Occipital lobe (tissue), 3 donors: ENCODE measurements at places on chromosomes 16 and 17.

DNA sequence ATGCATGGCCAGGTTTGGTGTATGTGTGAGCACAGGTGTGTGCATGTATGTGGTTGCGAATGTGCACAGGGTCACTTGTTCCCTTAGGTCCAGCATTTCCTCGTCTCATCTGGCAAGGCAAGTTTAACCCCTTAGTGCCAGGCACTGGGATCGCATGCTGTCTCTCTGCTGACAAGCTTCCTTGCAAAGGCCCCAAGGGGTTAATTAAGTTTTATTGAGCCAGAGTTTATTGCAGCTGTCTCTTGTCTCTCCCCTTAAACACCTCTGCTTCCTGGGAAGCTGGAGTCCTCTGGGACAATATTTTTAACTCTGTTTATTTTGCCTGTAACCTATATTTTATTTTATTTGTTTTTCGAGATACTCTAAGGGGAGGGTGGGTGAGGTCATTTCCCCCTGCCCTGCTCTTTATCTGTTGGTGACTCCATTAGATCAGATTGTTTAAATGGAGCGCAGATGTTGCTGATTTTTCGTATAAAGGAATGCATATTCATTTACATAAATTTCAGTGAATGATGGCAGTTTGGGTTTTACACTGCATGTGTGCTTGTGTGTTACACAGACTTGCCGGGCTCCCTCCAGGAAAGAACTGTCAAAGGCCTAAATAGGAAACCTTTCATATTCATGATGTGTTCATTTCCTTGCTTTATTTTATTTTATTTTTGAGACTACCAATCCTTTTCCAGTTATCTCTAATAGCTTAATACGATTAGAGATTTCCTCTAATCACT lies 99.7 kb downstream of the CBLN1 start:
- no peak for DNase-seq

DNA sequence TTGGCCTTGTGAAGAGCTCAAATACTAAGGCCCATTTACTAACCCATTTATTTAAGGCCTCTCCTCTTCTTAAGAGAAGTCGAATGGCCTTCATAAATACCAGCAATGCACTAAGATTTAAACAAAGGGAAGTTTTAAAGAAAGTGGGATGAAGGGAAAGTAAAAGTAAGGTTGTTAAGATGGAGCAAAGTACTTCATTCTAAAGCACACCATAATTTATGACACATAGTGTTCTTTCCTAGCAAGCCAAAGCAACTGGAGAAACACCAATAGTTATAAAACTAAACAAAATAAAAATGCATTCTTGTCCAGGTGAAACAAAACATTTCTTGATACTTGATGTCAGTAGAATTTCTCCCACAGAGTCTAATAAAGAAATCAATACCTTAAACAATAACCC lies 27.9 kb downstream of the CDH11 start:
- no peak for DNase-seq

DNA sequence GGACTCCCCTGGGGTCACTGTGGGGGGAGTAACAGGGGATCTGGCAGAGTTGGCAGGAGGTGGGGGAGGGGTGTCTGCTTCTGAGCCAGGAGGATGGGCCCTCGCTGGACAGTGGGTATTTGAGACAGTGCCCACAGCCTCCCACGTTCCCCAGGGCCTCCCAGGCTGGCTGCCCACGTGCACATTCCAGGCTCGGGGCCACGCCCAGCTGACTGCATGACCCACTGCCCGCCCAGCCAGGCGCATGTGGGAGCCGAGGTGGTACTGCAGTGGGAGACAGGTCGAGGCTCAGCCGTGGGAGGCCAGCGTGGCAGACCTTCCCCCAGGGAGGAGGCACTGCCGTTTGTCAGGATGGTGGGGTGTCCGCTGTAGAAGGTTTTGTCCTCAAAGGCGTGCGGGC lies 38.8 kb downstream of the BAHCC1 start:
- no peak for DNase-seq

DNA sequence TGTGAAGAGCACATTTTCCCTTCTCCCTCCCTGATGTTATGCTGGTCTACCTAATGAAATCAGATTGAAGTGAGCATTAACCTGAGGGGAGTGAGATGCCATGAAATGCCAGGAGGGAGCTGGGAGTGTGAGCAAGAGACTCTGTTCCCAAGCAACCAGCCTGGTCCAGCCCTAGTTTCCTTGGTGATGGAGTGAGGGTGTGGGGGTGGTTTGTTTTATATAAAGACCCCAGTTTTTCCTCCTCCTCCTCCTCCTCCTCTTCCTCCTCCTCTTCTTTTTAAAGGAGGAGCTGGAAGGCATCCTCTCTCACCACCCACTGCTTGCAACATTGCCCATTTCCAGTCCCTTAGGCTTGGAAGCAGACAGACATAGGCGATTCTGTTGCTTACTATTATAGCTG lies 97.1 kb downstream of the DNAH3 start:
- DNase-seq = peak; percentile 30

DNA sequence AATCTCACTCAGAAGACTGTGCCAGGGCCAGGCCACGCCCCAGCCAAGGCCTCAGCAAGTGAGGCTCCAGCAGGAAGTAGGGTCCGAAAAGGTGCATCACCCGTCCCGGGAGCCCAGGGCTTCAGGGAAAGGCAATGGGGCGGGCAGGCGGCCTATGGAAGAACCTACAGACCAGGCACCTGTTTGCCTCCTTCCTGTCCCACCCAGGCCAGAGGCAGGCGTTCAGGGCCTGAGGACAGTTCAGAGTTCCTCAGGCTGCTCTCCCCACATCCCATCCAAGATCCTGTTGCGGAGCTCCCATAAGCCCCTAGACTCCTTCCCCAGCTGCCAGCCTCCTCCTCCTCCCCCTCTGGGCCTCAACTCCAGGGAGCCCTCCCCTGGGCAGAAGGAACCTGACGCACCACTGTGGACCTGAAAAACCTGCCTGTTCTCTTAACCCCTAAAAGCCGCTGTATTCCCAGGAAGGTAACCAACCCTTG lies 2.3 kb downstream of the CLUH start:
- DNase-seq = no peak

DNA sequence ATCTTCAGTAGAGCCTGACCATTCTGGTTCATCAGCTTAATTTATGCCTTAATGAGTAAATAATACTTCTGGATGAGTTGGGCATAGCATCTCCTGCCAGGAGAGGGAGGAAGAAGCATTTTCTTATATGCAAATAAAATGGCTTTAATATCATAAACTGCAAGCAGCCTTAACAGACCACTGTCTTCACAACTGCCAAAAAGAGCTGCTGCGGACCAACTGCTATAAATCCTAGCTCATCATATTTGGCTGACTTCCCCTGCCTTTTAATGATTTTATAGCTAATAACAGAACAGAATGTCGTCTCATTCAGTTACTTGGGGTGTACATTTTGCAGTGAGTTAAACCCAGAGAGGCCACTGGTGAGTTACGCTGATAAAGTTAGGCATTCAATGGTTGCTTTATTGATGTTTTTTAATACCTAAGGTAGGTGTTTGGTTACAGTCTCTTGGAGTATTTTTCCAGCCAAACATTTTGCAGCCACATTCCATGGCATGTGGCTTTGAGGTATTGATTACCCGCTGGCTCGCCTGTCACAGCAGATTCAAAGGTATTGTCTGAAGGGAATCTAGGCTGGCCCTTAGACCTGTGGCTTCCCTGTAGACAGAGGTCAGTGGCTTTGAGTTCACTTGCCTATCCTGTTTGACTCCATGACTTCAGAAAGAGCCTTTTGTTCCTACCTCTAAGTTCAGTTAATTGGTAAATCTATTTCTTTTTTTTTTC lies 16.4 kb downstream of the FAM20A start:
- DNase-seq = no peak

GRCh38 chr16:6913566-6913965 lies 419.1 kb upstream of the RBFOX1 start:
- no peak for DNase-seq

- no peak for DNase-seq
Observed at GRCh38 chr17:81865733-81866439, 5.3 kb downstream of the ARHGDIA start.

DNA sequence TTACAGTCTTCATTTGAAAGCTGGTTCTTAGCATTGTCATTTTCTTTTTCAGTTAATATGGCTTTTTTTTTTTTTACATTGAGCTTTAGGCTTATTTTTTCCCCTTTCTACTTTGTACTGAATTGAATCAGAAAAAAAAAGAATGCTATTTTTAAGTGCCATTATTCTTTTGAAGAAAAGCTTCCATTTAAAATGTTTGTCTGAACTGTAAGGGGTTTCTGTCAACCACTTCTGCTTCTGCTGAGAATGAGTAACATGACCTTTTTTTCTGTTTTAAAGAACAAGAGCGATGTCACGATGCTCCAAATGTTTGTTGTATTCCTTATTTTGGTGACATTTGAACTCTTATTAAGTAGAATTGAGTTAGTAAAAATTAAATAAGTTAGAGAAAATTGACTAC lies 50.0 kb downstream of the MRTFB start:
- no peak for DNase-seq

GRCh38 chr16:11391576-11391975 lies 46.3 kb downstream of the RMI2 start:
- DNase-seq = no peak

DNA sequence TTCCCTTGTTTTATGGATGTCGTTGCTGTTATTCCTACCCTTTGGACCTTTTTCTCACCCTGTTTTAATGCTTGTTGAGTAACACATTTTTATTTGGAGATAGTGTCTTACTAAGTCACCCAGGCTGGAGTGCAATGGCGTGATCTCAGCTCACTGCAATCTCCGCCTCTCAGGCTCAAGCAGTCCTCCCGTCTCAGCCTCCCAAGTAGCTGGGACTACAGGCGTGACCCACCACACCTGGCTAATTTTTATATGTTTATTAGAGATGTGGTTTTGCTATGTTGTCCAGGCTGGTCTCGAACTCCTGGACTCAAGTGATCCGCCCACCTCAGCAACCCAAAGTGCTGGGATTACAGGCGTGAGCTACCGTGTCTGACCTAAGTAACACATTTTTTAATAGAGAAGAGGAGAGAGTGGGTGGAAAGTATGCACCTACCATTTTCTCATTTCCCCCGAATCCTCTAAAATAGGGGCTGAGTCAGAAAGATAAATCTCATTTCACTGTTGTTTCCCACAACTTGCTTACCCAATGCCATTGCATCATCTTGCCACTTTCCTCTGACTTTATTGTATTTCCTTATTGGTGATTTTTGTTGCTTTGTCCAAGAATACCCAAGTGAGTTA lies 7.0 kb downstream of the DHX40 start:
- no peak for DNase-seq

GRCh38 chr16:22360963-22361659 lies 13.3 kb downstream of the CDR2 start:
- DNase-seq = no peak

DNA sequence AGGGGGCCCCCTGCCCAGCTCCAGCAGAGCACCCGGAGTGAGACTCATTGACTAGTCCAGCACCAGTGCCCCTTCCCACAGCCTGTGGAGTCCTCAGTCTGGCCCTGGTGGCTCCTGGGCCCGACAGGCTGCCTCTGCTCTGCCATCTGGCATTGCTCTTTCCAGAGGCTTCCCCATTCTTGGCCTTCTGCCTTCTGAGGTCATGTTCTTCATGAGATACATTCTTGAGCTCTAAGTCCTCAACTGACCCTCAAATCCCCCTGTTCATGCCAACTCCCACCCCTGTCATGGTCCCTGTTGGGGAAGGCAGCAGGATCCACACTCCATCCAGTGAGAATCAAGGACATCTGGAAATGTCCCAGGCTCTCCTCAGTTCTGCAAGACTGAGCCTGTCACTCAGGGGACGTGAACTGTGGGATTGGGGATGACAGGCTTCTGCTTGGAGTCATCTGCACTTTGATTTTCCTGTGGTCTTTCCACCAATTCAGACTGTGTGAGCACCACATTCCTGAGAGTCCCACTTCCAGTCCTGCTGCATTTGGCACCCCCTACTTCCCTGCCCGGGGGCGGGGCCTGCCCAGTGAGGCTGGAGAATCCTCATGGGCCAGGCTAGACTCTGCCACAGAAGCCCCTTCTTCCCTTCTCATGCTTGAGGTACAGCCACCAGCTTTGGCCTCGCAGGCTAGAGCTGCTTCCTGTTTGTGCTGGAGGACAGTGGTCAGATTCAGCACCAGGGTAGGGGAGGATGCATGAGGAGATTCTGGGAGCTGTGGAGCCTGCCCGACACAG lies 2.7 kb downstream of the TRPV2 start:
- no peak for DNase-seq

DNA sequence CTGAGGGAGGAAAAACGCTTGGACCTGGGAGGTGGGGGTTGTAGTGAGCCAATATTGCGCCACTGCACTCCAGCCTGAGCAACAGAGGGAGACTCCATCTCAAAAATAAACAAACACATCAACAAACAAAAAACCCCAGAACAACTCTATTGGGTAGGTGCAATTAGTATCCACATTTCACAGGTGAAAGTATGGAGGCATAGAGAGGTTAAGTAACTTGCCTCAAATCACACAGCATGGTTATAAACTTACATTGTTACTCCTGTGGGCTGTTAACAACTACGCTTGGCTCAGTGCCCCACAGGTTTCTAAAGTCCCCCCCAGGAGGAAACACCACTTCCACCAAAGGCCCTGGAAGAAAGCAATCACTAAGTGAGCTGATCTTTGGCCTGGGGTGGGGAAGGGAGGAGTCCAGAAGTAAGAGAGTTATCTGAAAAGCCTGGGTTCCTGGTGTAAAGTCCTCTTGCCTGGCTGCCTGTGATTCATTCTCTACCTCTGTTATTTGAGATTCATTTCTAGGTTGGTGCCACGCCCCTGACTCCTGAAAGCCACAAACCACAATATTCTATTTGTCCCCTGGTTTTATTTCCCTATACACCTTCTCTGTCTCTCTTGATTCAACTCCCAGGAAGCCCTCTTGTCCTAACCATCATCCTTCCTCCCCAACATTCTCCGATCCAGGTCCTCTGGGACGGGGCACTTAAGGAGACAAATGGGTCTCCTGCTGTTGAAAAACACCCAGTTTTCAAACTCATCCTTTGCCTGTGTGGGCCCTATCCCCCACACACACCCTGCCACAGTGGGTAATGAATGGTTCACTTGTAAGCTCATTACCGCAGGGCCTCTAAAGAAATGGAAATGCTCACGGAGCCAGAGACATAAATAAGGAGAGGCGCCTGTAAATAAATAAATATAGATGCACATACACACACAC lies 195.4 kb downstream of the XYLT1 start:
- DNase-seq = no peak
